Stomach (tissue), 19 donors: ENCODE measurements at places on chromosomes 16 and 17. TPM values are rescaled to one million over a fixed set of nuclear protein-coding genes. Genes with fewer than 3 reads are reported as not detected.

The SLC16A11 gene
- not detected for total RNA-seq

The CDRT15L2 gene
- total RNA-seq = not detected

The NXN gene
- total RNA-seq = 22.2 TPM

DNA sequence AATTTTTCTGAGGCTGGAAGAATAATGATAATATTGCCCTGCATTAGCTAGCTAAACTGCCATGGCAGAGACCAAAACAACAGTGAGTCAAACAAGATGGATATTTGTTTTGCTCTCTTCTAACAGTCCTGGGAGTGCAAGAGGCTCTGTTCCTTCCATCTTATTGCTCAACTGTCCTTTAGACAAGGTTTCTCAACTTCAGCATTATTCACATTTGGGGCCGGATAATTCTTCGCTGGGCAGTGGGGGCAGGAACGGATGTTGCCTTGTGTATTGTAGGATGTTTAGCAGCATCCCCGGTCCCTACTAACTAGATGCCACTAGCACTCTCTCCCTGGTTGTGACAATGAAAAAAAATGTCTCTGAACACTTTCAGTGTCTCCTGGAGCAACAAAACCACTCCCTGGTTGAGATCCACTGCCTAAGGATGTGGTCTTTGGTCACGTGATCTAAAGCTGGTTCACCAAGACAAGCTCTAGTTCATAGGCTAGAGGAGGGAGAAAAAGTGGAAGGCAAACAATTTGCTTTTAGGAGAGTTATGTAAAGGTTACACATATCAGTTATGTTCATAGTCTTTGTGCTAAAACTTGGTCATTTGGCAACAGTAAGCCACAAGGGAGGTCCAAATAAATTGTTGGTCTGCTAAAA is 144.4 kb downstream of the PCTP start:
- DNase-seq = peak; percentile 8

DNA sequence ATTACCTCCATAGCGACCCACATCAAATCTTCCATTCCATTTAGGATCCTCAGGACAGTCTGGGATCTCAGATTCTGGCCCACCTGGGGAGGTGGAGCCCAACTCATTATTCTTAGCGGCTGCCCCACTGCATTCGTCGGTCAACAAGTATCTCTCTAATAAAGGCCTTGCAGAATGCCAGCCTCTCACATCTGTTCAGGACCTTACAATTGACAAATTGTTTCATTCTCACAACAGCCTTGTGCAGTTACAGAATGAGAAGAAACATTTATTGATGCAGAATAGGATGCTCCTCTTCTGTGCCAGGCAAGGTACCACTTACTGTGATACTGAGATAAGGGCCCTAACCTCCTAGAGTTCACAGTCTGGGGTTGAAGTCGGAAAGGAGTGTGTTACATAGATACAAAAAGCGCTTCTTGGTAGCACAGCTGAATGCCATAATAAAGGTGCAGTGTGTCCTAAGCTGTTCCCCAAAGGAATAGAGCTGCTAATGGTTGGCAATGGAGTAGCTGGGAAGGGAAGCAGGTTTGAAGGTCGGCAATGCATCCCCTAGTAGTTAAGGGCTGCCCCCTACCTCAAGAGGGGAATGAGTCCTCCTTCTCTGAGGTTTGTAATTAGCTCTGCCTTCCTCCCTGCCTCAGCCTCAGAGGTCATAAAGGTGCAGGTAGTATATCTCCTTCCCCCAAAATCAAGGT is 2.3 kb upstream of the MPP2 start:
- no peak for DNase-seq
